ENCODE measurements at places on chromosomes 6 and 20.

DNA sequence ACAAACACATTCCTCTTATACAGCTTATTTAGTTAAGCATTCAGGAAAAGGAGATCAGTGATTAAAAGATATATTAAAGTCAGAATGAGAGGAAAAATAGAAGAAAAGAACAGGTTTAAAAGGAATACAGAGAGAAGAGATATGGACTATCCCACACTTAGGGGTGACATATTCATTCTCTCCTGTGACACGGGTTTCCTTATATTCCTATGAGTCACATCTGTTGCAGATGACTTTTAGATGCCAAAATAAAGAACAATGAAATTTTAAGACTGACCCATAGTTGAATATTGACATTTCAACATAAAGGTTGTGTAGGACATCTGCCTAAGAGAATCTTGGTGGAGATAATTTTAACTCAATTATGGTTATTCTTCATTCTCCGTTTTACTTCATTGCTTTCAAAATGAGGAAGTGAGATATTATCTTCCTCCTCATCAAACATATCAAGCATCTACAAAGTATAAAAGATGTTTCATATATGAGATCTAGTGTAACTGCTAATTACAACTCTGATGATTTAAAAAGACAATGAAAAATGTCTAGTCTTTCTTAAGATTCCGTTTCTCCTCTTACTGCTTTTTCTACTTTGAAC lies 1336.7 kb upstream of the CITED2 start:
- DNase-seq, result peak; percentile 29

DNA sequence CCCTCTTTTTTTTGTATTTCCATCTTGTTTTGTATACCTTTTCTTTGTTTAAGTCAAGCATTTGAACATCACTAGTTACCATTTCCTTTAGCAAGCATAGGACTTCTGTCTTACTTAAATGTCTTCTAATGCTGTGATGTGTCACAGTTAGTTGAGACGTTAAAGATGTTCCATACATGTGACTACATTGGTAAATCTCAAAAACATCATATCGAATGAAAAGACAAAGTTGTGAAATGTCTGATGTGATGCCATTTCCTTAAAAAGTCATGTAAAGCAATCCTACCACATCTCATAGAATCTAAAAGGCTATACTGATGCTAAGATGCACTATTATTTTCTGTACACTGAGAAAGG lies 26.8 kb downstream of the SLC16A10 start:
- DNase-seq, result peak; percentile 56

GRCh38 chr20:50198180-50198666 lies 7.6 kb downstream of the CEBPB start:
- no peak for DNase-seq

- no peak for DNase-seq
Measured at GRCh38 chr6:110408901-110409300, 6.5 kb downstream of the DDO start.

DNA sequence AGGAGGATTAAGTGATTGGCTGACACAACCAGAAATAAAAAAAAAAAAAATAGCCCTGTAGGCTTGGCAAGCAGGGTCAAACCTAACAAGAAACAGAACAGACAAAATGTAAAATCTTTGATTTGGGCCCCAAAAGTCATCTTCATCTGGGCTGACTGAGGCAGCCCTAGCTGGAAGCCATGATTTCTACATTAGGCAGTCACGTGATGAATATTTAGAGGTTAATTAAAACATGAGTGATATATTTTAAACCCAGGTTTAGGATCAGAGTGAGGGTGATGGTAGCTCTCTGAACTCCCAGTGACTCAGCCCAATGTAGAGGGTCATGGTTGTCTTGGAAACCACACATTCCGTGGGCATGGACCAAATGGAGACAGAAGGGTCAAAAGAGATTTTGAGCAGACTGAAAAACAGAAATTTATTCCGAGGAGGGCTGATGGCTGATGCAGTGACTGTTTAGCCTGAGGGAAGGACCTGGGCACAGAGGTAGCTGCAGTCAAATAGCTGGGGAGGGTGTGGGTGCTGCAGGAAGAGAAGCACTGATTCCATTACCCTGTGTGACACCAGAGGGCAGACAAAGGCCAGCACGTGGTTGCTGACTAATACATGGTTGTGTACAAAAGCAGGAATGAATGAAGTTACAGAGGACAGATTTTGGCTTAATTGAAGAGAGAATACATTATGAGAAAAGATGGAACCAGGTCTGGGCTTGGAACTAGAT lies 573.1 kb upstream of the CHD6 start:
- DNase-seq, result no peak

GRCh38 chr6:119126826-119127225 lies 48.4 kb upstream of the FAM184A start:
- DNase-seq, result no peak

DNA sequence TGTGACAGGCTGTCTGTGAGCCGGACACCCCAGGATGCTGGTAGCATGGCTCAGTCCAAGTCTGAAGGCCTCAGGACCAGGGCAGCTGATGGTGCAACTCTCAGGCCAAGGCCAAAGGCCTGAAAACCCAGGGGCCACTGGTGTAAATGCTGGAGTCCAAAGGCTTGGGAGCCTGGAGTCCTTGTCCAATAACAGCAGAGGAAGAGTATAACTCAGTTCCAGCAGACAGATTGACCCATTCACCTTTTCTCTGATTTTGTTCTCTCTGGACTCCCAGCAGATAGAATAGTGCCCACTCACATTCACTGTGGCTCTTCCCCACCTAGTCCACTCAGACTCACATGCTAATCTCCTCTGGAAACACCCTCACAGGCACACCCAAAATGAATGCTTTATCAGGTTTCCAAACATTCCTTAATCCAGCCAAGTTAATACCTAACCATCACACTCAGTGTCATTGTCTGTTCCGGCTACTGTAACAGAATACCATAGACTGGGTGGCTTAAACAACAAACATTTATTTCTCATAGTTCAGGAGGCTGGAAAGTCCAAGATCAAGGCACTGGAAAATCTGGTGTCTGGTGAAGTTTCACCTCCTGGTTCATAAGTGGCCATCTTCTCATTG lies 5.0 kb upstream of the TRAF3IP2 start:
- DNase-seq, result no peak

- DNase-seq, result peak; percentile 0
Measured at GRCh38 chr20:9736373-9736772, 102.5 kb downstream of the PAK5 start.

- no peak for DNase-seq
Measured at GRCh38 chr6:98832284-98833056, 1.9 kb upstream of the POU3F2 start.

GRCh38 chr6:45148278-45148677 lies 179.9 kb upstream of the RUNX2 start:
- no peak for DNase-seq

DNA sequence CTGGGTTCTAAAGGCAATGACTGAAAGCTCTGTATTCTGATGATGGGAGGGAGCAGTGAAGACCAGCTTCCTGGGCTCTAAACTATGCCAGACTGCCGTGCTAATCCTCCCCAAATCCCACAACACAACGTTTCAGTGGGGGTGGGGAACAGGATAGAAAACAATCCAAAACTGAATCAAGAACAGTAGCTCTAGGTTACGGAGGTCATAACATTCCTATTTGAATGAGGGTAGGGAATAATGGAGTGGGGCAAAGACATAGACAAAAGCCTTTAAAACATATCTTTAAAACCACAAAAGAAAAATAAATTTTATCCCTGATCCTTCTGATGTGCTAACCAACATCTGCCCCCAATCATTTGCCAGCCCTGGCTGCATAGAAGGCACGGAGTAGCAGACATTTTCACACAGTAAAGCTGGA lies 7.8 kb downstream of the USP49 start:
- no peak for DNase-seq

- DNase-seq, result no peak
Measured at GRCh38 chr20:44020406-44021148, 105.9 kb downstream of the TOX2 start.

Measured in hematopoietic multipotent progenitor cell treated with erythropoietin and hydrocortisone succinate and interleukin-3 and kit ligand, for 4 days (in vitro differentiated cells).